ENCODE measurements at places on chromosomes 12 and 14.

- DNase-seq: no peak
These were observed 8.0 kb downstream of the CLEC12B start for GRCh38 chr12:10018386-10018785.

GRCh38 chr14:74065746-74066575, 18.3 kb downstream of the ALDH6A1 start:
- no peak for DNase-seq

GRCh38 chr12:1313906-1314305, 280.5 kb downstream of the FBXL14 start:
- DNase-seq: peak; percentile 13

- DNase-seq: no peak
These were observed 291.7 kb downstream of the NUAK1 start for GRCh38 chr12:105847068-105847467.
